Stimulated activated CD8-positive, alpha-beta memory T cell treated with anti-CD3 and anti-CD28 coated beads, Interleukin-7, amount 100 ng/mL, for 1 hour (primary cell): ENCODE measurements at places on chromosomes 1 and 21.
A peak's percentile ranks its signal among the peaks of the same experiment; 100 is the strongest.

- no peak for DNase-seq
Measured at GRCh38 chr1:84615790-84616189, 41.5 kb upstream of the CTBS start.

DNA sequence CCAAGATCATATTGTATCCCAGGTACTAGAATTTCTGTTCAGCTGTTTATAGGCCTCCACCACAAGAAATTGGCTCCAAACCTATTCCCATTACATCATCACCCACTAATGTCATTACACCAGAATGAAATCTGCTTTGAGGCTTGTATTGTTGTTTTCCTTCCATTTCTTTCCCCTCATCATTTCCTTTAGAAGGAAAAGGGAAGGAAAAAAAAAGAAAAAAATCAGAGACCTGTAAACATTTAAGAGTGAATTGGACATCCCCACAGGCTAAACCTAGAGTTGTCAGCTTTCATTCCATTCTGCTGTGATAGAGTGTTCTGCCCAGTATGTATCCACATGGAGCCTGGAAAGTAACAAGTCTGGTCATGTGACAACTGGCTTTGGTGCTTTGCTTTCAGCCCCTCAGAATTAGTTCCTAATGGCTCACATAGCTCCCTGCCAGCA is 44.6 kb downstream of the NFYC start:
- DNase-seq = no peak

- no peak for DNase-seq
Measured at GRCh38 chr1:3174487-3175247, 105.7 kb downstream of the PRDM16 start.

DNA sequence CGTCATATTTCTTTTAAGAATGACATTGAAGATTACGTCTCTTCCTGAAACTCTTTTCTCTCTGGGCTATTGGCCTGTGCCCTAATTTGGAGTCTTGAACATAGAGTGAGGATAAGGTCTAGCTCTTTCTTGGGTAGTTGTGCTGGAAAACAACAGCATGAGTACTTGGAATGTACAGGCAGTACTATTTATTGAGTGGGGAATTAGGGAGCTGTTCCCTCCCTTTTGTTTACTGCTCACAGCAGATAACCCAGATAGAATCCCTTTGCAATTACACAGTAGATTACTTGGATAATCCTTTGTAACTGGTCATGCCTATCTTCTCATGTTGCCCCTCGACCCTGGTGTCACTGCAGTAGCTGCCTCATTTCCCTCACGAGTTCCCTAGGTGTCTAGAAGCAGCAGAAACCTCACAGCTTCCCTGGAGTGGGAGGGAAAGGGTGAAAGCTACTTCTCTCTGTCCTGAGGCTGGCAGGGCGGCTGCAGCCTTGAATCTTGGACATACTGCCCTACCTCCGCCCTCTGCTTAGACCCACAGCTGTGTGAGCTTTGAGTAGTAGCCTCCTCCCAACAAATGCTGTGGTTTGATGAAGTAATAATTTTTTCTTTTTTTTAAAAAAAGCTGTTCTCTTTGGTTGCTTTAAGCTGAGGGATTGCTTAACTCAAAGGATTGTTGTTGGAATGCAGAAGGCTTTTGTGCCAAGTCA is 70.6 kb downstream of the FGGY start:
- DNase-seq = no peak

- no peak for DNase-seq
Measured at GRCh38 chr1:17682400-17682799, 72.7 kb upstream of the ACTL8 start.

DNA sequence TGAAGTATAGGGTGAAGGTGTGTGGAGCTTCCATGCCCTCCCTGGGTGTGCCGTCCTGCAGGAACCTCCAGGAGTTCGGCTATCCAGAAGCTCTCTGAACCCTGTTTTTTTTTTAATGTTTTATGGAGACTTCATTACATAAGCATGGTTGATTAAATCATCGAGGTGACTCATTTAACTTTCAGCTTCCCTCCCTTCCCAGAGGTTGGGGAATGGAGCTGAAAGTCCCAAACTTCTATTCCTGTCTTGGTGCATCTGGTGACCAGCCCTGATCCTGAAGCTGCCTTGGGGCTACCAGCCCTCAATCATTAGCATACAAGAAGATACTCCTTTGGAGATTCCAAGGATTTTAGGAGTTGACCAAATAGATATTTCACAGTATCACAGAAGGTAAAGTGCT is 9.5 kb downstream of the RRP15 start:
- no peak for DNase-seq

DNA sequence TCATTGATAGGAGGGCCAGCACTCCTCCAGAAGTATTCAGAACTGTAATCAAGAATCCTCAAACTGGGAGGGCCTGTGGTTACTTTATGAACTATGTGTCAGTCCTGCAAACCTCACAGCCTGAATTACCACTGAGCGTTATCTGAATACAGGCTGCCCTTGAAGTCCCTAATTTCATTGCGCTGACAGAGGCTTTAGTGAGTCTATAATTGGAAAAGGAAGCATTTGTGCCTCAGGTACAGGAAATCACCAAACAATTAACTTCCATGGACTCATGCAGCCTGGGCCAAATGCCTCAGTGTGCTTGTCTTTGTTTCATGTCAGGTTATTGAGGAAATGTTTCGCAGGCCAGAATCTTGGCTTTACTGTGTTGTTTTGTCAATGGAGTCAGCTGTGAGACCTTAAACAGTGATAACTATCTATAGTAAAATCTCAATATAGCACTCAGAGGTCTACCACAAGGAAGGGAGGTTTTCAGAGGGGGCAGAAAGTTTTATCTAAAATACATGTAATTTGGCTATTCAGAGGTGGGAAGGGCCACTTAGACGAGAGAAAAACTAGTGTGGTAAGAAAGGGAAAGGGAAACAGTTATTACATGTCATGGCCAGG is 32.9 kb upstream of the DOCK7 start:
- no peak for DNase-seq

GRCh38 chr1:151058692-151059091 is 730 bp downstream of the CDC42SE1 start:
- DNase-seq = no peak

GRCh38 chr1:18440385-18441226 is 40.1 kb upstream of the KLHDC7A start:
- DNase-seq = no peak

GRCh38 chr1:193434319-193434718 is 247.9 kb upstream of the B3GALT2 start:
- DNase-seq = no peak

DNA sequence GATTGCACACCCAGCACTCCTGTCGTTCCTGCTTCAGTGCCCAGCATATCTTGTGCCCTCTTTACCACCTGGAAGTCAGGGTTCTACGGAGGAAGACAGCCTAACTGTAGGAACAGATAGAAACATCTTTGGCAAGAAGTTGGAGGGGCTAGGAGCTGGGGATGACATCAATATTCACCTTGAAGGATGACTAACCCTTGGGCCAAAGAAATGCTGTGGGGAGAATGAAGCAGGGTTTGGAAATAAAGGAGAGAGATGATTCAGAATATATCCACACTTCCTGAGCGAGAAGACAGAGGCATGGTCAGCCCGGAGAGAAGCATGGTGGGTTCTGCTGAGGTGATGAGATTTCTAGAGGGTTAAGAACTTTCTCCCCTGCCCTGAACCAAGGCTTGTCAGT is 4.6 kb upstream of the NKAIN1 start:
- no peak for DNase-seq

DNA sequence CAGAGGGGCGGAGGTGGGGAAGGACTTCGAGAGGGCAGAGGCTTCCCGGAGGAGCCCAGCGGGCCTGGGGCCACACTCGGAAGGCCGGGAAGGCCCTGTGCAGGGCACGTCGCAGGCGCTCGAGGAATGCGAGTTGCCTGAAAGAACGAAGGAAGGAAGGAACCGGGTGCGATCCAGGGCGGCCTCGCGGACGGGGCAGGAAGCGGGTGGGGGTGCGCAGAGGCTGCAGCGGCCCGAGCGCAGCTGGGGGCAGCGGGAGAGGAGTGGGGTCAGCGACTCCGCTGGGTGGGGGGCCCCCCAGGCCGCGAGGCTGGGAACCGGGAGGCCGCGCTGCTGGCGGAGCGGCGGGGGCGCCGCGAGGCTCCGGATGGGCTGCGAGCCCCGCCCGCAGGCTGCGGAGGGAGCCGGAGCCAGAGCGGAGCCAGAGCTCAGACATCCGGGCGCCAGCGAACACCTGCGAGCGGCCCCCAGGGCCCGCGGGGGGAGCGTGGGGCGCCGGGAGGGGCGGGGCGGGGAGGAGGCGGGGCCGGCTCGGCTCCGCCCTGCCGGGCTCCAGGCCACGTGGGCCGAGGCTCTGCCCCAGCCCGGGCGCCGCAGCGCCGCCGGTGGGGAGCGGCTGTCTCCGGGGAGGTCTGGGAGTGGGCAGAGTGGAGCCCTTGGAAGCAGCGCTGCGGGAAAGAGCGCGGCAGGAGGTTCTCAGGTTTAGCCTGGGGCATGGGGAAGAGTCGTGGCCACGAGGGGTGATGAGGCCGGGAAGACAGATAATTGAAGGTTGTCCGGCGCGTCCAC is 4.6 kb downstream of the ID3 start:
- DNase-seq = peak; percentile 68

DNA sequence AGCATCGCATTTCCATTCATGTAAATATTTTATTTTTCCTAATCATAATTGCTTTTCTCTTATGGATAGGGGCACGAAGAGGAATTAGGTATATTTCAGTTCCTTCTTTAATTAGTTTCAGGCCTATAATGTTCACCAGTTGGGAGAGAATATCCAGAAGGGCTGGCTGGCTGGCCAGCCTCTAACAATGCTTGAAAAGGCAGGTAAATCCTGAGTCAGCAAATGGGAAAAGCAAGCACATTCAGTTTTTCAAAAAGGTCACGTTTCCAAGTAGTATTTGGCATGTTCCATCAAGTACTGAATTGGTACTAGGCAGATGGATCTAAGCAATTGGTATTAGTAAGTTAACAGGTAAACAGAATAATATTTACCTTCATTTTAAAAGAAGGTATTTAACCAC is 8.0 kb downstream of the RAB29 start:
- DNase-seq = no peak

- no peak for DNase-seq
Measured at GRCh38 chr1:150841626-150842025, 33.6 kb upstream of the CTSK start.

- DNase-seq = no peak
Measured at GRCh38 chr1:41980827-41981653, 62.3 kb upstream of the HIVEP3 start.

DNA sequence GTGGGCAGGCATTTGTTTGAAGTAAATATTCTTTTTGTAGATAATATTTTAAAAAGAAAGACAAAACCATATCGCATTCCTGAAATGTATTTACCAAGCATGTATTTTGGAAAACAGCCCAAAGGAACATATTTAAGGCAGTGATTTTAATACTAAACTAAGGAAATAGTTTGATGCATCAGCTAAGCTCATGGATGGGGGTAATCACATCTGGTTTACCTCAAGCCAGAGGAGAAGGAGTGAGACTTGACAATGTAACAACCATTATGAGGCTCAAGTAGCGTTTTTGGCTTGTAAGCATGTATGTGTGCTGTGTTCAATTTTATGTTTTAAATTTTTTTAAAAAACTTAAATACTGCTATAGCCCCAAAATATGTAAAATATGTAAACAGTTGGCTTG is 390.5 kb downstream of the DISC1 start:
- no peak for DNase-seq

DNA sequence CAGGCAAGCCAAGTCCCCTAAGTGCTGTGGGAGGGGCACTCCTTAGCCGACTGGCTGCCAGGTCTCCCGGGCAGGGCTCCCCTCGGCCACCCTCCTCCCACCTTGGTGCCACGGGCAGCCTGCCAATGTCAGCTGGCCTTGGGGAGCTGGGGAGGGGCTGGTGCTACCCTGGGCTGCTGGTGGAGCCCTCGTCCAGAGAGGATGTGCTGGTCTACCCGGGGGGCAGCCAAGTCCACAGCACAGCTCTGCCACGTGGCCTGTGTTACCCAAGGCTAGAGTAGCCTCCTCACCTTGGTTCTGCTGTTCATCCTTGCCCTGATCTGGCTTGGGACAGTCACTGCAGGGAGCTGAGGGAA is 42.9 kb downstream of the CRYAA start:
- DNase-seq = no peak

GRCh38 chr21:17658931-17659330 is 46.2 kb upstream of the BTG3 start:
- DNase-seq = no peak

GRCh38 chr1:117599286-117600221 is 6.3 kb upstream of the TENT5C start:
- no peak for DNase-seq

- DNase-seq = no peak
Measured at GRCh38 chr1:30986755-30987154, 78.2 kb upstream of the SDC3 start.
